ENCODE measurements at places on chromosomes 3 and 15.

GRCh38 chr3:77354958-77355357, 315.1 kb downstream of the ROBO2 start:
- DNase-seq = no peak

DNA sequence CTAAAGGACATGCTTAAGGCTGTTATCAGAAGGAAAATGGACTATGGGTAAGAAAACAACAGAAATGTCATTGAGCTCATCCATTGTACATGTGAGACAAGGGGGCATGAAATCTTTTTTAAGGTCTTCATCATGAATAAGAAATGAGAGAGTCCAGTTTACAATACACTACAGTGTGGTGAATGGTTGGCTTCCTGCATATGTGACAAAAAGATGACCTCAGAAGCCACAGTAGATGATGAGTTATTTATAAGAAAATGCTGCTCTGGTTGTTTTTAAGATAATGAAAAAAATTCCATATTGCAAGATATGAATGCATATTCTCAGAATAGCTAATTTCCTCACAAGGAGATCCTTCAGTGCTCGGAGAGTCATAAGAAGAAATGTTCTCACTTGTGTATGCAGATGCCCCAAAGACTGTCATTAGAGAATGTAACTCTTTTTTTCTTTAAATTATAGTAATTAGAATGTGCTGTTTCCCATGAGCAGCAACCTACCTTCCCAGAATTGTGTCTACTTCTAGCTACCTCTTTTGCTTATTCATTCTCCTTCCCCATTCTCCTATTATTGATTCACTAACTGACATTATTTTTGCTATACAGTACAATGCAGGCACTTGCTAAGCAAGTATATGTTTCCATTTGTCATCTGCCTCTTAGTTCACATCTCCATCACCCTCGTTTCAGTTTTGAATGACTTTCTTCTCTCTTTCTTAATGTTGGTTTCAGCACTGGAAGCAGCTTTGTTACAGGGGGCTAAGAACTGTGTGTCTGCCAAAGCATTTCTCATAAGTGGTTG, 152.0 kb upstream of the PEX5L start:
- DNase-seq = no peak

DNA sequence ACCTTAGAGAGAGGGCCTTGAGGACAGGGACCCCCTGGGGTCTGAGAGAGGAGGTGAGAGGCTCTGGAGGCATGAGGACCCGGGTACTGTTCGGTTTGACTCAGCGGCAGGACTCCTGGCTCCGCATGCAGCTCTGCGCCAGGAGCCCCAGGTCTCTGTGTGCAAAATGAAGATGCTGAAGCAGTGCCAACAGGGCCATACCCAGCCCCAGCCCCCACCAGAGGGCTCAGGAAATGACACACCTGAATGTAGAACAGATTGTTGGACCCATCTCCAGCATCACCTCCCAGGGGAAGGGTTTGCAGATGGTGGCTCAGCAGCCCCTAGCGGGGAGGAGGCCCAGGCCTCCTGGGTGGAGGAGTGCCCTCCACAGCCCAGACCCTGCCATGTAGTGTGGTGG, 30.2 kb downstream of the EPHB3 start:
- DNase-seq = no peak

DNA sequence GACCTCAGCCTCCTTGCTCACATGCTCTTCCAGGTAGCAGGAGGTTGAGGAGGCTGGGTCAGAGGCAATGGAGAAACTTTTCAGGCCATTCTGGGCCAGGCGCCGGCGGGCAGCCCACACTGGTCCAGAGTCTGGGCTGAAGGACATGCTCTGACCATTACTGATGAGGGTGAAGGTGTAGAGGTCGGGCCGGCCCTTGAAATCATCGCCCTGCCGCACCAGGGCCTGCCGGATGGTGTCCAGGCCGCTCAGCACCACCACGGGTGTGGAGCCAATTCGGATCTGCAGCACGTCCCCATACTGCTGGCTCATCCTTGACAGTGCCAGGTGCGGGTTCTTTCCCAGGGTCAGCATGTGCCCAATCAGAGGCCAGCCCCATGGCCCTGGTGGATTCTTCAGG, 2.7 kb downstream of the CYP1A1 start:
- DNase-seq = no peak

- DNase-seq = no peak
These were observed 5.9 kb downstream of the KY start for GRCh38 chr3:134644731-134645514.

DNA sequence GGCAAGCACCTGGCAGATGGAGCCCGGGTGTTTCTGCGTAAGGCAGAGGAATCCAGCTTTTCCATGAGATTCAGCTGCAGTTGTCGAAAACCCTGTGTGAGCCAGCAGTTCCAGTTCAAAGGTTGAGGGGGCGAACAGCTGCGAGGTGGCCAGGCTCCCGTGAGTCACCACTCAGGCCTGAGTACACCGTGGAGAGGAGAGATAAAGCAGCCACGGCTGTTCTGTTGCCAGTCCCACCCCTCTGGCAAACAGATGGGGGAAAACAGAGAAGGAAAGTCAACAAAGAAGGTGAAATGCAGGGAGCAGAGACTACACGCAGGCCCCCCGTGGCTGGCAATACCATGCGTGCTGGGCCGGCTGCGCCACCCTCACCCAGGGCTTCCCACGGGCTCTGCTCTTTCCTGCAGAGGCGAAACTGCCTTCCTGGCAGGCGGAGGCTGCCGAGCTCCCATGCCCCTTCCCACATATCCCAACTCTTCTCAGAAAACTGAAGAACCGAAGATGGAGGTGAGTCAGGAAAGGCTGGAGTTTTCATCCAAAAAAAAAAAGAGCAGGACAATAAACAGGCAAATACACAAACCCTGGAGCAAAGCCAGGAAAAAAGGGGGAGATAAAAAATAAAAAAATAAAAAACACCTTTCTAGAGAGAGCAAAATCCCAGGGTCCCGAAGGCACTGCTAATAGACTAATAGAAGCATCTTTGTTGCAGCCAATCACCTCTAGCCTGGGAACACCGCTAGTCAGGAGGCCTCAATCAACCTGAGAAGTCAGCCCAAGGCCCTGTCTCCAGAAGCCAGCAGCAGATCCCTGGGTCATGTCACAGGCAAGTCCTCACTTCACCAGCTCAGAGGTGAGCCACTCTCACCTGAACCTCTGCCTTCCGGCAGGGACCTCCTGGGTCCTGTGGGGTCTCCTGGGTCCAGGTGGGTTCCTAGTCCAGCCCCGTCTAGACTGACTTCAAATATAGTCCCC, 37.7 kb downstream of the FAM174B start:
- DNase-seq = peak; percentile 82

GRCh38 chr3:99508191-99508590, 130.2 kb upstream of the COL8A1 start:
- DNase-seq = no peak

- DNase-seq = no peak
These were observed 46.5 kb upstream of the ICE2 start for GRCh38 chr15:60525341-60526039.

DNA sequence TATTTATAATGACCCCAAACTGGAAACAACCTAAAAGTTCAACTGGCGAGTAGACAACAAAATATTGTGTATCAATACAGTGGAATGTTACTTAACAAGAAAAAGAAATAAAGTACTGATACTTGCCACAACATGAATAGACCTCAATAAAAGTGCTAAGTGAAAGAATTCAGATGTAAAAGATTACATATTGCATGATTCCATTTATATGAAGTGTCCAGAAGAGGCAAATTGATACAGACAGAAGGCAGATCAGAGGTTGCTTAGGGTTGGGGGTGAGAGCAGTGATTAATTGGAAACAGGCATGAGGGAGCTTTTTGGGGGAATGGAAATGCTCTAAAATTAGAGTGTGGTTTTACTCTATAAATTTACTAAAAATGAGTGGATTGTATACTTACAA, 183.3 kb downstream of the SATB1 start:
- DNase-seq = no peak
